Suppressor macrophage treated with lipopolysaccharide for 1 hour (primary cell): ENCODE measurements at places on chromosomes 12 and 14.

DNA sequence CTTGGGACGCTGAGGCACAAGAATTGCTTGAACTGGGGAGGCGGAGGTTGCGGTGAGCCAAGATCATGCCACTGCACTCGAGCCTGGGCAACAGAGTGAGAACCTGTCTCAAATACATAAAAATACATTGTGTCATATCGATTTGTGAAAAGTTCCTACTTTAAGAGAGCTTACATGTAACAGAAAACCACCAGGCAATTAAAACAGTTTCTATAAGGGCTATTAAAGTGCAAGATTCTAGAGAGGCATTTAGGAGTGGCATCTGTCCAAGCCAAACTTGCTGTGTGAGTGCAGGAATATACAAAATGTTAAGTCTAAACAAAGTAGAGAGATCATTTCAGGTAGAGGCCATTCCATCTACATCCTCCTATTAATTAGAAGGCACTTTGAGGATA is 1.7 kb upstream of the NEK9 start:
- DNase-seq, result no peak

DNA sequence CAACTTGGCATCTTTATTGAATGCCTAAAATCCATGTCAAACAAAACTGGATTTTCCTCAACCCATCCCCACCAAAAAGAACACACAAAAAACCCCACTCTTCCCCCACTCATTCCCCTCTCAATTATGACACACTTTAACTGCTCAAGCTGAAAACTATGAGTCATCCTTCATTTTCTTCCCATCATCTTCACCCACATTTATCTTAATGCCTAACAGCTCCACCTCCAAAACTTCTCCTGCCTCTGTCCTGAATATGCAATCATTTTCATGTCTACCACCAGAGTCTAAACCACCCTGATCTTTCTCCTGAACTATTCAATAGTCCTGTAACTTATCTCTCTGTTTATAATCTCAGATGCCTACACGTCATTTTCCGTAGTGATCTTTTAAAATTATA is 239.7 kb downstream of the BCAT1 start:
- DNase-seq, result peak; percentile 83

DNA sequence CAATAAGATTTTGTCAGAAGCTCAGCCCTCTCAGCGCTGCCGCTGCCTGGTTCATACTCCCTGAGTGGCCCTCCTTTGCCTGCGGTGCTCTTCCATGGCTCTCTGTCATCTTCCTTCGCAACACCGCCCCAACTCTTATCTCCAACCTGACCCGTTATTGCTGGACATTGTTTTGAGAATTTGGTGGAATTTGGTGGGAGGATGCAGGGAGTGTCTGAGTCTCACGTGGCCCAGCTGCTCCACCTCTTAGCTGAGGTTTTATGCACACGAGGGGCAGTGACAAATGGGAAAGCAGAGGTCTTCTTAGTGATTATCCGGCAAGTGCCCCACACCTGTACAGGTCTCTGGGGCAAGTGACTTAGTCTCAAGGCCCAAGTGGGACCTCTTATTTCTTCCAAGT is 97.5 kb upstream of the RPH3A start:
- no peak for DNase-seq

DNA sequence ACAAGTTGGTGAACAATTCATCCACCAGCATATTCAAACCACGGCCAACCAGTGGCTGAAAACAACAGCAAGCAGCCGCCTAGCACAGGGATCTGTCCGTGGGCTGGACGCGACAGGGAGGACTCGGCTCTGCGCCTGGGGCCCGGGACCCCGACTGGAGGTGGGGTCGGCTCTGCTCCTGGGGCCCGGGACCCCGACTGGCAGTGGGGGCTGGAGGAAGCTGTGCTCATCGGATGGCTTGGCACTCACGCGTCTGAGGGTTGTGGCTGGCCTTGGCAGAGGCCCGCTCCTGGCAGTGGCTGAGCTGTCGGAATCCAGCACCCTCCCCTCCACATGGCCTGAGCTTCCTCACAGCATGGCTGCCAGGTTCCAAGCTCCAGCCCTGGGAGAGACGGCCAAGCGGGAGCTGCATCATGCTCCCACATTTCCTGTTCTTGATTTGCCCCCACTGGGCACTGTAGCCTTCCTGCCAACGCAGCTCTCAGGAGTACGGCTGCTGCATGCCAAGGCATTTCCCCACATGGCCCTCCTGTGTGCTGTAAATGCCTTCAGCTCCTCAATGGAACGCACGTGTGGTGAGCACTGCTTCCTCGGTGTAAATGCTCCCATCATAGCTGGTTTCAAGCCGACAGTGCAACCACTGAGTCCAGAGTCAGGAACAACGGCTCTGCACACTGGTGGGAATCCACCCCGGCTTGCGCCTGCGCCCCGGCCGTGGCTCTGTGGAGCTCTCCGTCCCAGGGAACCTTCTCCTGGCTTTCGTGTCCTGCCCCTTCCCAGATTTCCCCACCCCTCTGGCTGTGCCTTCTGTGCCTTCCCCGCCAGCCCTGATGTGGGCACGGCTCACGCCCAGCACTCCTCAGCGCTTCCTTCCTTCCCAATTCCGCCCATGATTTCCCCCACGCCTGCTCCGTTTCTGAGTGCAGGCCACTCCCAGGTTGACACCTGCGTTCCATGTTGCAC is 7.3 kb upstream of the GALNT9 start:
- DNase-seq, result no peak

- DNase-seq, result no peak
These were observed 487.5 kb upstream of the TMEM132C start for GRCh38 chr12:127779301-127780045.

DNA sequence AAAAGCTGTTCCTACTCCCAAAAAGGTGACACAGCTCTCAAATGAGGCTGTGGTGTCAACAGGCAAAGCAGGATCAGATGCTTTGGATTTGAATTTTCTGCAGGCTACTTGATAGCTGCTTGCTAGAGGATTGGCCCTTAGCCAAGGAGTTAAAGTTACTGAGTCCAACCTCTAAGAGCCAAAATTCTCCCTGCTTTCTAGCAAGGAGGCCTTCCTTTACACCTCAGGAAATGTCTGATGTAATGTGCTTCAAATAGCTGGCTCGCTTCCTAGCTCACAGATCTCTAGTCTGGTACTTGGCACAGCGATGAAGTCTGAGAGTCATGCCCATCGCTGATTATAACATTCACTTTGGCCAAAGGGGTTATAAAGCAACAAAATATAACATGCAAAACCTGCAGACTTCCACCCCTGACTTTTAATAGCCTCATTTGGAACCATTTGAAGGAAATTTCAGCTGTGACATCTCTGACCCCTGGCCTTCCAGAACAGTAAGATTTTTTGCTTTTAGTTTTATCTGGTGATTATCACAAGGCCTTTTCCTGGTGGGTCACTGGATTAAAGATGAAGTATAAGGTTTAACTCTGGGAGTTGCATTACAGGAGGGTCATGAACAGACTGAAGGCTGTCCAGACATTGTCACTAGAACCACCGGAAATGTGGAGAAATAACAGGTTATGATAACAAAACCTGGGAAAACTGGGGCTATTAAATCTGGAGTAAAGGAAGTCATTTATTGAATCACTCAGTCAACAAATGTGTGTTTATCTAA is 189.7 kb downstream of the EPS8 start:
- no peak for DNase-seq

DNA sequence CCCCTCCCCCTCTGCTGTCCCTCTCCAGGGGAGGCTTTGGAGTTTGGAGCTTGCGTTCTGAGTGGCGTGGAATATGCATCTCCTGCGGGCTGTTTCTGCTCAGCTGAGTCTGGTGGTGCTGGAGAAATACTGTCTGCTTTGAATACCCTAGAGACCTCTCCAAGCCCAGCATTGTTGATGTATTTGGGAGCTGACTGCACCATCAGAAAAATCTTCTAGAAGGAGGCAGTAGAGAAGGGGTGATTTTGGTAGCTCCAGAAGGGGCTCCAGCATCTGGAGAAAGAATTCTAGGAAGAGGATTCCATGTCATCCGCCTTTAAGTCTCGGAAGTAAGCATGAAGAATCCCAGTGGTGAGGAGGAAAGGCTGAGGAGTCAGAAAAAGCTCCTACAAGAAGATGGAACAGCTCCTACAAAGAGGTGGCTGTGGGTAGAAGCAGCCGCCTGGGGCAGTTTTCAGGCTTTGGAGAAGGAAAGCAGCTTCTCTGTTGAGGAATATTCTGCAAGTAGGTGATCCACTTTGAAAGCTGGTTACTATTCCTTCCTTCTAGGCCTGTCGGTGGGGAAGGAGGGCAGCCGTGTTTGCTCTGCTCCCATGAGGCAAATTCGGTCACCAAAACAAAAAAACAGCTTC is 9.7 kb downstream of the MLXIP start:
- DNase-seq, result no peak

DNA sequence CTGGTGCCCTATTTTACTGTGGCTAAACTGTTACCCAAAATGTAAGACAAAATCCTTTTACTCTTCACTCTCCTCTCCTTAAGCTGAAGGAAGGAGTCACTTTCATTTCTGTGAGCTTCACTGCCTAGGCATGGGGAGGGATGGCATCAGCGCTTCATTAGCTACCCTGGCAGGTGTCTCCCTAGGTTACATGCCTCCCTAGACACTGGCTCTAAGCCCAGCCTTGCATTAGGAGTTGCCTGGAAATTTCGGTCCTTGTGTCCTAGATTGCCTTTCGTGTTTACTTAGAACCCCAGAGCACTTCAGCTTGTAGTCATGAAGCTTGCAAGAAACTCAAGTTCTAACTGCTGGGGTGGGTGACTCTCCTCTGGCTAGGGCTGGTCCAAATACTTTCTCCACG is 520.5 kb upstream of the STXBP6 start:
- no peak for DNase-seq

GRCh38 chr12:67456431-67456901 is 187.3 kb downstream of the CAND1 start:
- peak; percentile 65 for DNase-seq

GRCh38 chr12:6607751-6608591 is 792 bp upstream of the CHD4 start:
- peak; percentile 32 for DNase-seq
